ENCODE measurements at places on chromosomes 7 and 10. TPM values are rescaled to one million over a fixed set of nuclear protein-coding genes. Genes with fewer than 3 reads are reported as not detected.

- DNase-seq: no peak
Observed at GRCh38 chr7:55569797-55570196, 2.5 kb downstream of the VOPP1 start.

DNA sequence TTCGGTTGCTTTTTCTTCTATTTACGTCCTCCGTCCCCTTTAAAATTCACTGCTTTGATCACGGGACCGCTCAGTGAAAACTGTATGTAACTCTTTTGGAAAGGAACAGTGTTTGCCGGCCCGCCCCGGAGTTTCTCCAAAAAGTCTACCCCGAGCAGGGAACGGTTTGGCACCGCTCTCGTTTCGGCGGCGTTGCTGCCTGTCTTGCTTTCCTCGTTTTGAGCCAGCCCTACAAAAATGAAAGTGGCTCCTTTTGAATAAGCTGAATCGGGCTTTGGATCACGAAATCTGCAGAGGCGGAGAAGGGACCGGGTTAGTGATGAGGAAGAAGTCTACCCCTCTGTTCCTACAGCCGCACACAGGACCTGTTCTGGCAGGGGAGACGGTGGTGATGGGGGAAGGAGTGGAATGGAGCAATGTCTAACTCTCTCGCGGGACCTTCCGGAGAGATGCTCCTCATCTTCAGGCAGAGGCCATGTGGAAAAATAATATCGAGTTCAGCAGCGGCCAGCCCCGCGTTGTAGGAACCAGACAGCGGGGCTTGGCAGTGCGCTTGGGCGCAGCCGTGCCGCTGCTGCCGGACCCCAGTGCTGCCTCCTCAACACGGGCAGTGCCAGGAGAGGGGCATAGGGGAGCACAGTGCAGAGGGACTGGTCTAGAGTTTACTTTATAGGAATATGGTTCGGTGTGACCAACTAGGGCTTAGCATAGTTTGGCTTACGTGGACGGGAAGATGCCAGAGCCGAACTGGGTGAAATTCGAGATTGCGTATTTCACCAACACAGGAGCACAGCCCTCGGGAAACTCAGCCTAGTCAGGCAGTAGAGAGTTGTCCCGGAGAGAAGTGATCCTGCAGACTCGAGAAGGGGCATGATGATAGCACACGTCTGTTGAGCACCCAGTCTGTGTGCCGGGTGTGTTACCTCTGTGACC, 1.4 kb downstream of the HTRA1 start:
- DNase-seq: peak; percentile 47

DNA sequence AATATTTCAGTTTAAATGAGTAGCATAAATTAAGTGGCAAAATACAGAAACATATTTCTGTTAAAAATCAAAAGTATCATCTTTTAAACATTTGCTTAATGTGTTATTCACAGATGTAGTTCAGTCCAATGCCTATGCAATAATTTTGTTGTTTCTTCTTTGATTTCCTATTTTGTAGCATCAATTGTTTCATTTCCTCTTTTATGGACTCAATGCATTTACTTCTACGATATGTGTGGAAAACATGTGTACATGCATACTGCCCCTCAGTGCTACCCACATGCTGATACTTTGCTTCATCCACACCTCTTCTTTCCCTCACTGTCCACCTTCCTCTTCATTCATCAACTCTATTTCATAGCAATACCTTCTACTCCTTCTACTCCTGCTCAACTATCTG, 108.1 kb downstream of the PTN start:
- no peak for DNase-seq

DNA sequence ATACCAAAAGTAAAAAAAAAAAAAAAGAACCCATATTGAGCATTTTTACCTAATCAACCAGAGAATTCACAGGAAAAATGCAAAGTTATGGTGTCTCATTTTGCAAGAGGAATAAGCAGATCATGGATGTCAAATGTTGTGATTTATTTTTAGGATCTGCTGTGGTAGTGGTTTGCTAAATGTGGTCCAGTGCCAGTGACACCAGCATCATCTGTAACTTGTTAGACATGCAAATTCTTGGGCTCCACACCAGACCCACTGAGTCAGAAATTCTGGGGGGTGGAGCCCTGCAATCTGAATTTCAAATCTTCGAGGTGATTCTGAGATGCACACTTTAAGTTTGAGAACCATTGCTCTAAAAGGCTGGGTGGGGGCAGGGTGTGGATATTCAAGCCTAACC, 30.1 kb upstream of the ZEB1 start:
- peak; percentile 45 for DNase-seq

GRCh38 chr10:38007991-38008390, 2.5 kb upstream of the ZNF33A start:
- DNase-seq: no peak

DNA sequence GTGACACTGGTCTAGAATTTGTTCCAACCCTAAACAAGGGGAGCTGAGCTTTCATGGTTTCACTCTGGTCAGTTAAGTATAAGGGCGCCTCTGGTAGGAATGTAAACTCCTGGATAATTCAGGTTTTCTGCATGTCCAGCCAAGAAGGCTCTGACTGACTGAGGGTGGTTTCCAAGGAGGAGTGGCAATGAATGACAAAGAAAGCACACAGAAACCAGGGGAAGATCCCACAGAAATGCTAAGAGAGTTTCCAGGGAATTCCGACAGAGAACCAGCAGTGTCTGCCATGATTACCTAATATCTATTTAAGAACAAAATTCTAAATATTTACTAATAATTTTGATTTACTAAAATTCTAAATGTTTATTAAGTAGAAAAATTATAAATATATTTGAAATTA, 27.3 kb upstream of the NRG3 start:
- no peak for DNase-seq

Gene ADRA2A
- 0.34 TPM for total RNA-seq

Gene LYZL1
- not detected for total RNA-seq

Data from LHCN-M2 (cell line).